ENCODE measurements at places on chromosomes 2 and 18. TPM values are rescaled to one million over a fixed set of nuclear protein-coding genes. Genes with fewer than 3 reads are reported as not detected.
A peak's percentile ranks its signal among the peaks of the same experiment; 100 is the strongest.

DNA sequence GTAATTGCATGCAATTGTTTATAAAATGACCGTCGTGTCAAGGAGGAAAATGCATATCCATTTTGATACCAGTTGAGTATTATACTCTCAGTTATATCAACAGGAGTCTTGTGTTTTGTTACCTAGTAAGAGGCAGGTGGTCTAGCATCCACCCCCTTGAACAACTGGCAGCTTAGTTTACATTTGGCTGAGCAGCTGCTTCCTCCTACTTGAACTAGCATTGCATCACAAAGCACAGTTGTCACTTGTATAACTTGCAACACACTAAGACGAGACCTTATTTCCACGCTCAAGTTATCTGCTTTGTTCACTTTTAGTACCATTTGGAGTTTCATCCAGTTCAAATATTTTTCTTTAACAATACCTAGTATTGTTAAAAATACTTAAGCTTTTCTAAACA lies 75.4 kb upstream of the UBE2E3 start:
- no peak for DNase-seq

DNA sequence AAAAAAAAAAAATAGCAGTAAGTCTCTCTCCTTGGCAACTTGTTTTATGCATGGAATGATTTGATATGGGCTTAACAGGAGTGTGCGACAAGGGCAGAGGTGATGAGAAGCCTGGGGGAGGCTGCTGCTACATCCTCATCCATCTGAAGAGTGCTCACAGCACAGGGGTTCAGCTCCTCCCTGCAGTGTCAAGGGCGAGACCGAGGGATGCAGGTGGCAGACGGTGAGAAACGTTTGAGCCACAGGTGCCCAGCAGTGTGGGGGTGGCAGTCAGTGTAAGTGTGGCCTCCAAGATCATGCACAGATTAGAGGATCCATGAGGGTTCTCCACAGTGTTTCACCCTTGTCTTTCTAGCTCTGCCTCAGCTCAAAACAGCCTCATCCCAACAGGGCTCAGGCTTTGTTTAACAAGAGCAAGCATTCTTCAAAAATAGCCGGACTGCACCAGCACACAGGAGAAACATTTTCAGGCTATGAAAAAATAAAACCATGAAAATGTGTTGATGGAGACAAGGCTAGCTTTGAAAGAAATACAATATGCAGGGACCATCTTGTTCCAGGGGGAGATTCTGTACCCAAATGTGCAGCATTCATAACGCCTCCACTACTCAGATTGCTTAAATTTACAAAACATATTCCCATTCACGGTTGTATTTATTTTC lies 324.5 kb upstream of the MYT1L start:
- no peak for DNase-seq

DSG4 gene
- not detected for total RNA-seq

- no peak for DNase-seq
Observed at GRCh38 chr18:596288-596881, 403 bp upstream of the CLUL1 start.

GRCh38 chr2:200498402-200499162 lies 11.3 kb downstream of the KCTD18 start:
- peak; percentile 75 for DNase-seq

HOXD4 gene
- 1.2 TPM for total RNA-seq

Data from osteoblast (primary cell).